CD4-positive, alpha-beta T cell treated with Interleukin-4 for 4 hours (primary cell): ENCODE measurements at places on chromosomes 5 and 9.

GRCh38 chr5:43802651-43803050, 199.7 kb downstream of the NNT start:
- DNase-seq, result no peak

DNA sequence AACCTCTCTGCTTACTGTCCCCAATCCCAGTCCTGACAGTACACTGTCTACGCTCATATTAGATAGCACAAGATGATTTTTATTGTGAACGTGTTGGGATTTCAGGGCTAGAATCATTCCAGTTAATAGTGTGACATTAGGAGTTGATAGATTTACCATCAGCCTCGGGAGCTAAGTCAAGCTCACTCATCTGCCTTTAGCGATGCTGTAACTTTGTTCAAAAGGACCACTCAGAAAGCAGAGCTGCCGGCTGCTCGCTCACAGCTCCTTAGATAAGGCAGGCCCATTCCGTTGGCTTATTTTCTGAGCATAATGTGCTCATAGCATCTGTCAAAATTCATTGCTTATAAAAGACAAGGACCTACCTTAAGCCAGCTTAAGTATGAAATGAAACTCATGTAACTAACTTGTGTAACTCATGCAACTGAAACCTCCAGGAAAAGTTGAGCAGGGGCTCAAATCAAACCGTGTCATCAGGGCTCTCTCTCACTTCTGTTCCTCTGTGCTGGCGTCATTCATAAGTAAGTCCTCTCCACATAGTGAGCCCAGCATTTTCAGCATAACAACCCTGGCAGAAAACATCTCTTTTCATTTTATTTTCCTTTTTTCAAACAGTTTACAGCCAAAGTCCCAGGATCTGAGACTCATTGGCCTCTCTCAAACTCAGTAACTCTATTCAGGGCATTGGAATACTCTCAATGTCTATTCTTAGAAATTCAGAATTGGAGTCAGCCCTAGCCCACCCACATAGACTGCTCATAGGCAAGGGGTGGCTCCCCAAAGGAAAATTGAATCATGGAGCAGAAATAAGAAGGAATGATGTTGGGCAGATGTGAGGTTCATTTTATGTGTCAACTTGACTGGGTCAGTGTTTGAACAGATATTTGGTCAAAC, 208.8 kb downstream of the MAN2A1 start:
- no peak for DNase-seq

DNA sequence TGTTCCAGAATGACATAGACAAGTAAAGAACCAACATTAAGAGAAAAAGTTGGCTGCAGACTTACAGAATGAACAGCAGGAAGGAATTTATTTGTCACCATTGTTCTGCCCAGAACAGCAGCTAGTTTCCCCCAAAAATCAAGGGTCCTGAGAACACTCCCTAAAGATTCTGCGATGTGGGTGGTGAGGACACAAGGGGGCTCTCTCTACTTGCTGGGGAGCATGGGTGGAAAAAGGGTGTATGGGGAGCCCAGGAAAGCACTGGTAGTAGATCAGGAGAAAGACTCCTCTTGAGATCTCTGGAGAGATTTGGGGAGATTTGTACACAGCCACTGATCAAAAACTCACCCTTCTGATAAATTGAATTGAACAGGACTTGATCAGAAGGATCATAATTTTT, 316.5 kb downstream of the KCTD16 start:
- no peak for DNase-seq

DNA sequence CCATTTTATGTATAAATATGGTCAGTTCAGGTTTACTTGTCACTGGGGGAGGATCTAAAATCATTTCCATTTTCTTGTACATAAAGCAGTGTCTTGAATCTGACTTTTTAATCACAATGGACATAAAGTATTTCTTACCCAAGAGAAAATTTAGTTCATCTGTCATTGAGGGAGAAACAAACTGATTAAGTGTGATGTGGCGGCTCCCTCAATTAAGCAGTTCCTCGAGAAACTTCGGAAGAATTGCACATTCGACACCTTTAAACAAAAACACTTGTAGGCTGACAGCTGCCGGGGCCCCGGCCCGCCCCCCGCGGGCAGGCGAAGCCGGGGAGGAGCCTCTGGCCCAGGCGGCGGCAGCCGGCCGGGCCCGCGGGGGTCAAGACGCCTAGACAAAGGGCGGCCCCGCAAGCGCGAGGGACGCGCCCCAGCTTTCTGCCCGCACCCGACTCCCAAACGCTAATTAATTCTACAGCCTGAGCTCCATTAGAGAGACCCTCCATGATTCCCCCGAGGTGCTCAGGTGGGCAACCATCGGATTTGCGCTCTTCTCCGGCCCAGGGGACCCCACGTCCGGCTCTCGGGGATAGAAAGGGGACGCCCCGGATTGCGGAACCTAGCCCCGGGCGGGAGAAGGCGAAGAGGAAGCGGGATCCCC, 750 bp downstream of the TRIM36 start:
- DNase-seq, result no peak

DNA sequence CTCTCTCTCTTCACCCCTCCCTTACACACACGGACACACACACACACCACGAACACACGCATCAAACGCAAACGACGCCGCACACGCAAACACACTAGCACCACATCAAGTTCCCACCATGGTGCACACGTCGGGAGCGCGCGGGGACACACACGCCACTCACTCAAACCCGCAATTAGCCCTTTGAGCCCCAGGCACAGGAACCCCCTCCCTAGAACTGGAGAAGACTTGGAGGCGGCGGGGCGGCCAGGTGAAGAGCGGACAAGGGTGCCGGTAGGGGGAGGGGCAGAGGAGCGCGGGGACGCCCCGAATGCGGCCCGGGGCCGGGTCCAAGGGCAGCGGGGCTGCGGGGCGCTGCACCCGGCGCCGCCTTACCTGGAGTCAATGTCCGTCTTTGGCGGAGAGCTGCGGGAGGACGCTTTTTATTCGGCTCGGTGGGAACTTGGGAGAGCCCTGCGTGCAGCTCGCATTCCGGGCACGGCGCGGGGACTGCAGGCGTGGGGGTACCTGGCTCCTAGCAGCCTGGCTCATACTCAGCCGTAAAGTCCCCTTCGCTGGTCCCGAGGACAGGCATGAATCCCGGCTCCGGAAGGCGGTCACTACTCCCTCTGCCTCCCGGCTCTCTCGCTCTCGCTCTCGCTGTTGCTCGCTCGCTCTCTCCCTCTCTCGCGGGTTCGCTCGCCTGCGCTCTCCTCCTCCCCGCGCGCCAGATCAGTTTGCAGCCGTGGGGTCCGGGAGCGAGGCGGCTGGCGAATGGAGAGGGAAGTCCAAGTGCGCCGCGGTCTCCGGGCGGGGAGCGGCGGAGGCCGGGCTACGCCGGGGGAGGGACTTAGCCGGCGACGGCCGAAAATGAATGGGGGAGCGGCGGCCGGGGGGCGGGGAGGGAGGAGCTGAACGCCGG, at the start of gene BRINP1:
Gene BRINP1, minus strand, starts transcription at position 755 of the 901 bp plus-strand sequence. CDS start 56,080 bp downstream, outside the sequence.
- no peak for DNase-seq

- DNase-seq, result no peak
These were observed 1944.6 kb upstream of the WWC1 start for GRCh38 chr5:166346726-166347374.

- DNase-seq, result peak; percentile 92
These were observed at the start of gene ZNF346 for GRCh38 chr5:177022386-177023302. ZNF346 (plus strand) TSS chr5:177022696; CDS start chr5:177022739, 43 bp downstream.

- peak; percentile 68 for DNase-seq
These were observed 12.2 kb upstream of the OR13J1 start for GRCh38 chr9:35882263-35882848.

- DNase-seq, result no peak
These were observed 32.7 kb upstream of the FCN2 start for GRCh38 chr9:134847752-134848432.

DNA sequence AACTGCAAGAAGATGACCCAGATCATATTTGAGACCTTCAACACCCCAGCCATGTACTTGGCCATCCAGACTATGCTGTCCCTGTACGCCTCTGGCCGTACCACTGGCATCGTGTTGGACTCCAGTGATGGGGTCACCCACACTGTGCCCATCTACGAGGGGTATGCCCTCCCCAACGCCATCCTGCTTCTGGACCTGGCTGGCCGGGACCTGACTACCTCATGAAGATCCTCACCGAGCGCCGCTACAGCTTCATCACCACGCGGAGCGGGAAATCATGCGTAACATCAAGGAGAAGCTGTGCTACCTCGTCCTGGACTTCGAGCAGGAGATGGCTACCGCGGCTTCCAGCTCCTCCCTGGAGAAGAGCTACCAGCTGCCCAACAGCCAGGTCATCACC, 9.1 kb upstream of the TBCA start:
- DNase-seq, result no peak

GRCh38 chr9:115397591-115398312, 279.8 kb upstream of the TNC start:
- DNase-seq, result no peak

DNA sequence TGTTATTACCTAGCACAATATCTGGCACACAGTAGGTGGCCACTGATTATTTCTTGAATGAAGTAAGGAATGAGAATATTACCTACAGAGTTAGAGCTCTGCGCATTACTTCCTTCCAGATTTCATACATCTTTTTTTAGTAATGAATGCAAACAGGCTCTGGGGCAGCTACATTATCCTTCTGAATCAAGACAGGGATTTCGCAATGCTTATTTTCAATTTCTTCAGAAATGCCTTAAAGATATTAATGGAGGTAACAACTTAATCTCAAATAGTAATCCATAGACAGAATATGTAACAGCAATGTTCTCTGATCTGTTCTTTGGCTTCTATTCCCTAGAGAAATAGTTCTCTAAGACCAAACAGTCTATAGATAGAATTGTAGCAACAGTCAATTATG, 32.6 kb downstream of the CDKN2A start:
- DNase-seq, result no peak

DNA sequence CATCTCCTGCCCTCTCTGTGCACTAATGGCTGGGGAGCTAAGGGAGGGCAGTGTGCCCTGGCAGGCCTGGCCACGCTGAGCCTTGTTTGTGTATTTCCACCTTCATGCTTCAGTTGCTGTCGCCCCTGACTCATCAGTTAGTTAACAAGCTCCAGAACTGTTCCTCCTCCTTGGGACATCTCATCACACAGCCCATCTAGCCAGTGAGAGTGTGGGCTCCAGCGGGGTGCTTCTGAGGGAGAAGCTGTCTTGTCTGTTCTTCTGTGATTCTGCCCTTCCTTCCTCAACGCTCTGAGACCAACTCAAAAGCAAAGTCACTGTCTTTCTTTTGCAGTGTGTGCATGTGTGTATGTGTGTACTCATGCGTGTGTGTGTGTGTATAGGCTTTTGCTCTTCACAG, 58.3 kb upstream of the CPEB4 start:
- no peak for DNase-seq

- DNase-seq, result peak; percentile 33
These were observed at the start of gene CDKN2B-AS1 for GRCh38 chr9:21994556-21995005. CDKN2B-AS1 (plus strand) TSS chr9:21994791.

- no peak for DNase-seq
These were observed 183.9 kb downstream of the AUH start for GRCh38 chr9:91177661-91178280.

- DNase-seq, result no peak
These were observed 83.0 kb downstream of the AGTPBP1 start for GRCh38 chr9:85658716-85659115.

GRCh38 chr5:133582971-133583370, 29.4 kb downstream of the FSTL4 start:
- no peak for DNase-seq

DNA sequence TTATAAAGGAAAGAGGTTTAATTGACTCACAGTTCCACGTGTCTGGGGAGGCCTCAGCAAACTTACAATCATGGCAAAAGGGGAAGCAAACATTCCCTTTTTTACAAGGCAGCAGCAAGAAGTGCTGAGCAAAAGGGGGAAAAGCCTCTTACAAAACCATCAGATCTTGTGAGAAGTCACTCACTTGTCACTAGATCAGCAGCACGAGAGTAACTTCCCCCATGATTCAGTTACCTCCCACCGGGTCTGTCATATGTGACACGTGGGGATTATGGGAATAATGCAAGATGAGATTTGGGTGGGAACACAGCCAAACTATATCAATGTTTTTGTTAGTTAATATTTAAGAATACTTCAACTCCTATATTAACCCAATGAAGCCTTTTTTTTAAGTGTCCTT, 275.2 kb upstream of the CDH9 start:
- DNase-seq, result no peak

GRCh38 chr9:21097817-21098216, 20.1 kb upstream of the IFNB1 start:
- DNase-seq, result no peak

- DNase-seq, result peak; percentile 70
These were observed 1.7 kb upstream of the PTGER4 start for GRCh38 chr5:40678026-40678425.

DNA sequence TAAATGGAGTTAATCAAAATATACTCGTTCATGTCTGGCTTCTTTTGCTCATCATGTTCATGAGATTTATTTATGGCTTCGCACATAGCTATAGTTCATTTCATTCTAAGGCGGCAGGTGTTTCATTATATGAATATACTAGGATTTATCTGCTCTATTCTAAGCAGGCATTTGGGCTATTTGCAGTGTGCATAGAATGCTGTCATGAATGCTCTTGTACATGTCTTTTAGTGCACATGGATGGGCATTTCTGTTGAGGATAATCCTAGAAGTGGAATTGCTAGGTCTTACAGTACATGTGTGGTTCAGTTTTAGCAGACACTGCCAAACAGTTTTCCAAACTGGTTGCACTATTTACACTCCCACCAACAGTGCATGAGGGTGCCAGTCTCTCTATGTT, 285.3 kb upstream of the ADRA1B start:
- no peak for DNase-seq

- no peak for DNase-seq
These were observed 135.7 kb downstream of the CAAP1 start for GRCh38 chr9:26756881-26757280.

GRCh38 chr5:122110987-122111386, 18.4 kb upstream of the ZNF474 start:
- no peak for DNase-seq

- no peak for DNase-seq
These were observed 192.4 kb downstream of the ARHGEF28 start for GRCh38 chr5:73818357-73818756.

DNA sequence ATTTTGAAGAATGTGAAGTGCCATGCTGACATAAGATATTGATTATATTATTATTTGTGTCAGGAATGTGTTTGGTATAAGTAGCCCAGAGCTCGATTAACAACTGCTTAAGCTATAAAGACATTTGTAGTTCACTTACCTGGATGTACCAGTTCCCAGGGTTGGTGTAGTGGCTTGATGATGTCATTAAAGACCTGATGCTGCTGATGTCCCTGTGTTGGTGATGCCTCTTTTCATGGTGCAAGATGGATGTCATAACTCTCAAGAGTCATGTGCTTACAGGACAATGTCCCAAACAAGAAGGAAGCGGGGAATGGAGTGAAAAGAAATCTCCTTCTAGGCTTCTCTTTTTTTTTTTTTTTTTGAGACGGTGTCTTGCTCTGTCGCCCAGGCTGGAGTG, 11.5 kb upstream of the GDNF start:
- DNase-seq, result no peak

DNA sequence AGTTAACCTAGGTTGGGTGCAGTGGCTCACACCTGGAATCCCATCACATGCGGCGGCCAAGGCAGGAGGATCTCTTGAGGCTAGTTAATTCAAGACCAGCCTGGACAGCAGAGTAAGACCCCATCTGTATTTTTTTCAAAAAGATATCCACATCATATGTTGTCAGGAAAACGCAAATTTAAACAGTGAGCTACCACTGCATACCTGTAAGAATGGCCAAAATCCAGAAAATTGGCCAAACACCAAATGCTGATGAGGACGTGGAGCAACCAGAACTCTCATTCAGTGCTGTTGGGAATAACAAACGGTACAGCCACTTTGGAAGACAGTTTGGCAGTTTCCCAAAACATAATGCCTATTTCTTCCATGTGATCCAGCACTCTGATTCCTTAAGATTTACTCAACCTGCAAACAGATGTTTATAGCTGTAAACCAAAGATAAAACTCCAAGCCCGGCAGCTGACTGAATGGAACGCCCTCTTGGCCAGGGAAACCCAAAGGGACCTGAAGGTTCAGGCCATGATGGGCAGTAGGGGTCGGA, 12.4 kb downstream of the CEL start:
- no peak for DNase-seq
